ENCODE measurements at places on chromosomes 12 and 14.
A peak's percentile ranks its signal among the peaks of the same experiment; 100 is the strongest.

DNA sequence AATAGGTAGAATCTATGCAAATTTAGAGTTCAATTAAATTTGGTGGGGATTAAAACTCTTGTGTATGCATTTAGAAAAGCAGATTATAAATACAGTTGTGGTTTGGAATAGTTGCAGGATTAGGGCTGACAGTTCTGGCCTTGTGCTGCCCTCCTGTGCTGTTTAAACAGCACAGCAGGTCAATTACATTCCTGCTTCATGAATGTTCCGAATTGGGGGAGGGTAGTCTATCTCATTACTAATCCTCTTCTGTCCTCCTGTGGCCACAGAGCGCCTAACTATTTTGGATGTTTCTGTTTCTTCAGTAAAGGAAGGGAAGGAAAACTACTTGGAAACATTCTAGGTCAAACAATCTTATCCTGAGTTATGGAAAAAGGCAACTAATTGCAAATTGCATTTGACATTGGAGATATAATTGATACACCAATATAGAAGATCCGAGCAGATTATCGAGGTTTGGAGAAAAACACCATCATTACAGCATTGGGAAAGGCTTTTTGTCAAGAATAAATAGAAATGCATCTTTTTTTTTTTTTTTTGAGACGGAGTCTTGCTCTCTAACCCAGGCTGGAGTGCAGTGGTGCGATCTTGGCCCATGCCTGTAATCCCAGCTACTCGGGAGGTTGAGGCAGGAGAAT lies 8.7 kb upstream of the GPR19 start:
- peak; percentile 93 for DNase-seq

GRCh38 chr14:75578102-75578785 lies at the start of gene FLVCR2:
TSS of gene FLVCR2 (plus strand) at chr14:75578620. CDS start at chr14:75578973, 353 bp downstream.
- DNase-seq, result no peak

GRCh38 chr14:75125617-75126016 lies 1.2 kb downstream of the NEK9 start:
- DNase-seq, result no peak

- DNase-seq, result no peak
Measured at GRCh38 chr14:105108516-105108864, 43.3 kb upstream of the GPR132 start.

DNA sequence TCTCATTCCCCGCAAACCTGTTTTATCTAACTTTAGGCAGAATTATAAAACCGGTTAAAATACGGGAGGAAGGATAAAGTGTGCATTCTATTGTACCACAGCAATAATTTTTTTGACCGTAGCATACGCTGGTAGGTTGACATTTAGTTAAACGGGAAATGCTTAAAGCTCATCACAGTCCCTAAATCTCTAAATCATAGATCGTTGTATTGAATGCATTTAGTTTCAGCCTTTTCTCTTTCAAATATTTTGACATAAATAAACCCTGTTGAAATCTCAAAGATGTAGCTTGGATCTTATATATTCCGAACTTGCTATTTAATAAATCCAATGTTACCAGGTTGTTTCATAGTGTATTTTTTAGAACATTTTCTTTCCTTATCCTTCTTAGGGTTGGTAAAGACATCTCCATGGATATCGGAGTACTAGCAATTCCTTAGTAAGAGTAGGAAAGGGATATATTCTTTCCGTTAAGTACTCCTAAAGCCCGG lies 798 bp downstream of the CLEC2B start:
- DNase-seq, result no peak

DNA sequence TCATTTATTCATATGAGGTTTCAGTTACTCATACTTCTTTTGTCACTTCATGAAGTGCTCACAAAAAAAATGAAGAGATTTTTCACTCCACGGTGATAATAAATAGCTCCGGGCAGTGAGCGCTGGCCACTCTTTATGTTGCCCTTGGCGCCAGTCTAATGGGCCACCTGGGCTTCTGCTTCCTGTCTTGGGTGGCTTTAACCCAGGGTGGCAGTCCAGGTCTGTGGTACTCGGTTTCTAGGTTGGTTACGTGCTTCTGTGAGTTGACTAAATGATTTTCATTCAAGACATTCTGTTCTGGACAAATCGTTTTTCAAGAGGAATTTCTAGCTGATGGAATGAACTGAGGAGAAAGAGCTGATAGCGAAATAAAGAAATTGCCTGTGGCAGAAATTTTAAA lies 34.6 kb upstream of the NID2 start:
- no peak for DNase-seq

- no peak for DNase-seq
Measured at GRCh38 chr14:36973806-36974442, 198.5 kb downstream of the SLC25A21 start.

- peak; percentile 12 for DNase-seq
Measured at GRCh38 chr14:59483363-59483762, 845 bp downstream of the L3HYPDH start.

DNA sequence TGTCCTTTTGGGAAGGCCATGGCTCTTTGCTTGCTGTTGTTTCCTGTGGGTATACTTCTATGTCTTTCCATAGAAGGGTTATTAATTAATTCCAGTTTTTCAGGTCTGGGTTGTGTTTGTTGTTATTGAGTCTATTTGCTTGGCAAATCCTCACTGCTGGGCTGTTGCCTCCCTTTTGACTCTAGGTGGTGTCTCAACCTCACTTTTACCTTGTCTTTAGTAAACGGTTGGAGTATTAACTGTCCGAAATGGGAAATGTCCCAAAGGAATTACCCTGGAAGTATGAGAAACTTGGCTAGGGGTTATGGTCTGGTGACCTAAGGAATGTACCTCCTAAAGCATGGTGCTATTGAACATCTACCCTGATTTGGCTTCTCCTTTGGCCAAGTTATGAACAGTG lies 16.7 kb downstream of the PRH1 start:
- DNase-seq, result no peak

- DNase-seq, result no peak
Measured at GRCh38 chr12:40768125-40768864, 76.1 kb downstream of the CNTN1 start.

GRCh38 chr12:17976202-17976601 lies 113.8 kb downstream of the RERGL start:
- no peak for DNase-seq

- DNase-seq, result no peak
Measured at GRCh38 chr14:24066496-24067132, 4.7 kb upstream of the CPNE6 start.

DNA sequence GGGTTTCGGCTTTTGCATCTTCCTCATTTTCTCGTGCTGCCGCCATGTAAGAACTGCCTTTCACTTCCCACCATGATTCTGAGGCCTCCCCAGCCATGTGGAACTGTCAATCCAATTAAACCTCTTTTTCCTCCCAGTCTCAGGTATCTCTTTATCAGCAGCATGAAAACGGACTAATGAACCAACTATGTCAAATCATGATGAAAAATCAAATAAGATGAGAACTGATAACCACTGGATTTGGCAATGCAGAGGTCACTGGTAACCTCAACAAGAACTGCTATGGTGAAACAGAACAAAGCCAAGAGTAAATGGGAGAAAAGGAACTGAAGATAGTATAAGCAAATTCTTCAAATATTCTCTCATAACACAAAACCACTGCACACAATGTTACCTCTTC lies 6.0 kb downstream of the EML5 start:
- DNase-seq, result peak; percentile 45

DNA sequence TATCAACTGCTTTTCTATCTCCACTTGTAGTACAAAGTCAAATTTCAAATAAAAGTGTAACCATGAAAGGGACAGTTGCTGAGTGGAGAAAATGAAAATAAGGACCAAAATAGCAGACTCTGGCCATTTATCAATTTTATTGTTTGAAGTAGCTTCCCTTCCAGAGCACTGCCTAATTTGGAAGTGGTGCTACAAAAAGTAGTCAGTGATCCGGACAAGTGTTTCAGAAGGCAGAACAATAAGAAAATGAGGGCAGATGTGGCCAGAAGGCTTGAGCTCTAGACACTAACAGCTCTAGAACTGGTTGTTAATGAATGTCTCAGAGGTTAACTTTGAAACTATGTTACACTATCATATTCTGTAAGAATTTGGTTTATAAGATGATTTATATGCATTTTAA lies 48.9 kb downstream of the ABCC9 start:
- no peak for DNase-seq

- no peak for DNase-seq
Measured at GRCh38 chr14:38252066-38252710, 3.7 kb downstream of the CLEC14A start.

DNA sequence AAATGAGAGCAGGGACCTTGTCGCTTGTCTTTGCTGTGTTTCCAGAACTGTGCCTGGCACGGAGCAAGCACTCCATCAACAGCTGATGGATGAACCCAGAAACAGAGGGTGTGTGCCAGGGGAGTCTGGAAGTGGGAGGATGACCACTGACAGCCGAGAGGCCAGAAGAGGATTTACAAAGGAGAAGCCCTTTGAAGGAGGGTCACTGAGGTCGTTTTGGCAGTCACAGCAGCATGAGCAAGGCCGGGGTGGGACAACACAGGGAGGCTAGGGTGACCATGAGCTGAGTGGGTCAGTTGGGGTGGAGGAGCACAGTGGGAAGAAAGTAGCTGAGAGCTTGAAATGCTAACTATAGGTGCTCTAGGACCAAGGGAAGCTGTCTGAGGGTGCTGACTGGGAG lies 199.6 kb downstream of the NTF3 start:
- DNase-seq, result no peak

DNA sequence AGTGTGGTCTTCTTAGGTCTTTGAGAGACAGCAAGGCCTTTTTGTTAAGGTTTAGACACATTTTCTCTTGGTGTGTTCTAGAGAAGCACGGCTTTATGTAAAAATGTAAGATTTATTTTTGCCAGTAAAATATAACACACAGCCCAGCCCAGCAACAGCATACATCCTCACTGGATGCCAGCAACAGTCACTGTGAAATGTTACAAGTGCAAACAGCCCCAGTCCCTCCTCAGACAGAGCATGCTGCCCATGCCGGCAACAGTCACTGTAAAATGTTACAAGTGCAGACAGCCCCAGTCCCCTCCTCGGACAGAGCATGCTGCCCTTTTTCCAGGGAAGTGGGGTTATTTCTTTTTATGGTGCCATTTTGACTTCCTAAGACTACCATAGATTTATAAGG lies 207.6 kb downstream of the CHST11 start:
- DNase-seq, result no peak

DNA sequence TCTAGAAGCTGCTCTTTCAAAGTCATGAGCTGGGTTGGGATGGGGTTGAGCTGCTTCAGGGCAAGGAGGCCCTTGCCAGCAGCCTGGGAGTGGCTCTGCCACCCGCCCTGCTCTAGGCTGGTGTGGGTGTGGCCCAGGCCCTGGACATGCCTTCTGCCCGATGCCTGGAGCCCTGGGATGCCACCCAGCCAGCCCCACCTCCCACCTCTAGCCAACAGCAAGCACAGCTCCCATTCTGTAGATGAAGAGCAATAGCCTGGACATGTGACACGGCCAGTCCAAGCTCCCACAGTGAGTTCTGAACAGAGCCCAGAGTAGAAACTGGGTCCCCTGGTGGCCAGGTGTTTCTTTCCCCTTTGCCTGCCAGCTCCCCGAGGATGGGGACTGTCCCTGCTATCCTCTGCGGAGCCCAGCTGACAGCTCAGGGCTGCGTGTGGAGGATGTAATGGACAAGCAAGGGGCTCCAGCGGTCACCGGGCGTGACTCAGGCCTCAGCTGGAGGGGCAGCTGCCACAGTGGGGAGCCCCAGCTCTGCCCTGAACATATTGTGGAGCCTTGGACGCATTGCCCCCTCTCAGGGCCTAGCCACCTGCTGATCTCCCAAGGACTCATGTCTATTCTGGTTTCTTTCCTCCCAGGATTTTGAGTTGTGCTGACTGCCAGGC lies 165.2 kb downstream of the TSPAN9 start:
- no peak for DNase-seq

DNA sequence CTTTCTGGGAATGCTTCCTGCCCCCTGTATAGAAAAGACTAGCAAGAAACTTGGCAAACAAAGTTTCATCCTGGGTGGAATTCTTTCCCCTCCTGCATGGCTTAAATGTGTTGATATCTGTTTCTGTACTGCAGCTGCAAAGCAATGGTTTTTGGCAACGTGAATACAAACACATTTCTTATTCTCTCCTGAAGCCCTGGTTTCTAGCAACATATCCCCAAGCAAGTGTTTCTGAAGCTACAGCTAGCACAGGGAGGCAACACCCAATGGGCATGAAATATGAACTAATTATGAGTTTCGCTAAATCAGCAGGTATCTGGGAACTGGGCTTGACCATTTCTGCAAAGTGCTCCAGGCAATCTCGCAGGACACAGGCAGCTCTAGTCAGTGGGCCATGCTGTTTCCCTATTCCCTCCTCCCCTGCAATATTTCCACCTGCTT lies 392.3 kb upstream of the TMPO start:
- DNase-seq, result no peak

- DNase-seq, result no peak
Measured at GRCh38 chr12:116089080-116089479, 188.4 kb downstream of the MED13L start.

- no peak for DNase-seq
Measured at GRCh38 chr12:117803001-117803400, 165.8 kb downstream of the KSR2 start.

- DNase-seq, result no peak
Measured at GRCh38 chr12:104738331-104738730, 219.8 kb downstream of the SLC41A2 start.

DNA sequence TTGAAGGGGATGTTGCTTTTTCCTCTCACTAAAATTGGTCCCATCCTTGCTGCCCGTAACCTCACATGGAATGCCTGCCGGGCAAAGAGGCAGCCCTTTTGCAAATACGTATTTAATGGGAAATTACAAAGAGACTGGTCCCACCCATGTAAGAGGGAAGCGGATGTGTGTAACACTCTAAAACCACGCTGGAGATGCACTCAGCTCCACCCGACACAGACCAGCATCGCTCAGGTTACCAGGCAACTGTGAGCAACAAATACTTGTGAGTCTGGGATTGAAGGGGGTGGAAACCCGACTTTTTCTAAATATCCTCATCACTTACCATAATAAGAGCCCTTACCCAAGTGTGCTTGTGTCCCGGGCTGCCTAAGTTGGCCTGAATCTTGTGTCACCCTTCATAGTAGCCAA lies 47.7 kb downstream of the ELK3 start:
- no peak for DNase-seq

GRCh38 chr12:15538881-15539280 lies 216.6 kb downstream of the PTPRO start:
- DNase-seq, result no peak

GRCh38 chr12:6866163-6866919 lies 990 bp upstream of the TPI1 start:
- DNase-seq, result no peak

GRCh38 chr14:22486675-22487074 lies 102.3 kb downstream of the DAD1 start:
- DNase-seq, result no peak

DNA sequence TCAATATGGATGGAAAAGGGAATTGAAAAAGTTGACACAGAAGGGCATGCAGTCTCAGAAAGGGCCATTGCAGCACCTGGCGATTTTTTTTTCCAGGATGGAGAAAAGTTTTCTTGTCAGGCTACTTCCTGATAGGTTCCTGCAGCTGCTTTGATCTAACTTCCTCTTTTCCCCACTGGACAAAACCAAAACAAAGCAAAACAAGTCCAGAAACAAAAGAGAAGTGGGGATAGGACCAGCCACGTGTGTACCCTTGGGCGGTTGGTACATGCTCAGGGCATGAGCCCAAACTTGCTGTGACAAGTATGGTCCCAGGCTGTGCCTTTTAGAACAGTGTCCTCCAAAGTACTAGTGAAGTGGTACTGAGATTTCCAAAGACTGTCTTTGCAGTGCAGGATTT lies 89.8 kb downstream of the CHST11 start:
- DNase-seq, result no peak
